ENCODE measurements at places on chromosomes 2 and 18. TPM values are rescaled to one million over a fixed set of nuclear protein-coding genes. Genes with fewer than 3 reads are reported as not detected.

Gene CD226
- total RNA-seq = 6.4 TPM

Gene ADRA2B
- total RNA-seq = not detected

Gene CWC22
- total RNA-seq = 23.7 TPM

Gene REEP1
- total RNA-seq = 0.22 TPM

Gene ABCG5
- not detected for total RNA-seq

Gene TCF7L1
- not detected for total RNA-seq

Gene ASB18
- total RNA-seq = not detected

Gene MOGAT1
- total RNA-seq = not detected

Gene SAG
- total RNA-seq = not detected

Gene TUBA3E
- not detected for total RNA-seq

Gene CPS1
- total RNA-seq = 5.0 TPM

Gene ASPRV1
- 0.71 TPM for total RNA-seq

Gene TBR1
- 0.15 TPM for total RNA-seq

Gene TNFRSF11A
- total RNA-seq = 1.2 TPM

Gene MYO7B
- total RNA-seq = 3.0 TPM

Gene CRYGC
- total RNA-seq = not detected

Gene IHH
- not detected for total RNA-seq
